ENCODE measurements at places on chromosomes 4 and X.

DNA sequence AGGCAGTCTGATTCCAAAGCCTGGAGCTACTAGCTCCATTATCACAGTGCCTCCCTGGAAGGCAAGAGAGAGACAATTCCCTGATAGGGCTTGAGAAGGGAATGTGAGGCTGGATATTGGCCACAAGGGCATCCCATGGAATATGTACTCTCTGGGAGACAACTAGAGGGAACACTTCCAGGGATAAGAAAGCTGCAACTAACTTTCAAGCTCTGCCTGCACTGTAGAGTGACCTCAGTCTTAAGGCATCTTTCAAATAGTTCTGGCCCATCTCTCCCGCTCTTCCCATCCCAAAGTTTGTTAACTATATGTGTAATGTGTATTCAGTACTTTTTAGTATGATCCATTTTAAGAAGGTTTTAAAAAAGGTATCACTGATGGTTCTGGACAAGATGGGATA is 13.1 kb upstream of the RNF212 start:
- no peaks in the 10 kb centered on the region for H3K4me1 ChIP-seq
- H3K36me3 ChIP-seq: no peaks in the 10 kb centered on the region
- no peak overlapping the region for H3K27ac ChIP-seq

DNA sequence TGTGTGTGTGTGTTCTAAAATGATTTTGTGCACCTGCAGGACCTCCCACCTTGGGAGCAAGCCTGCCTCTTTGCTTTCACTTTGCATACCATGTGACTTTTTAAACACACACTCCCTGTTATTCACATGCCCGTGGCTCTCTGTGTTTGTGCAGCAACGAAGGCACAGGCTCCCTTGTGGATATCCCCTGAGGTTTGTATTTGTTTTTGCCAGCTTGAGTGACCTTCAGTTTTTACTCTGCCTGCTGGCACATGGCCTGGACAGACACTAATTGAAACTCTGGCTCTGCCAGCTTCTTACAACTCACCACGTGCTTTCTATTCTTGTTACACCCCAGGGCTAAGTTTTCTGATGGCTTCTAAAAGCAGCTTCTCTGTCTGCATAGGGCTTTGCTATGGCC is 885.8 kb downstream of the SH3BGRL start:
- no peaks in the 10 kb centered on the region for H3K4me1 ChIP-seq
- H3K4me3 ChIP-seq: no peak overlapping the region
- no peak overlapping the region for H3K27ac ChIP-seq
- DNase-seq: no peak
- no peaks in the 10 kb centered on the region for H3K27me3 ChIP-seq

DNA sequence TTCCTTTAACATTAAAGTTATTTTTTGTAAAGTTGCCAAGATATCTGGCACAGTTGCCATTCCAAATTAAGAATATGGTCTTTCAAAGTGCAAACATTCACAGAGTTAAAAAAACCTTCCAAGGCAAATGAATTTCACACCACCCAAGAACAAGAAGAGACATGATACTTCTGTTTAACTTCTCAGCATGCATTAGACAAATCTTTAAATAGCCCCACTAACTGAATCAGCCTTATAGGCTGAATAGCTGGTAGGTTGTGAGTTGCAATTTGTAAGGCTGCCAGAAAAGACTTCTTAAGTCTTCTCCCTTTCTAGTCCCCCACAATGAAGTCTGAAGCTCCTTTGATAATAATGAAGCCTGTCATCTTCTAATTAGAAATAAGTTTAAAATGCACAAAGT is 95.6 kb downstream of the MAPK10 start:
- H3K4me1 ChIP-seq: no peaks in the 10 kb centered on the region
- no peak for DNase-seq
- no peak overlapping the region for H3K27ac ChIP-seq
- no peak overlapping the region for H3K4me3 ChIP-seq

- H3K27ac ChIP-seq: no peak overlapping the region
- no peaks in the 10 kb centered on the region for H3K27me3 ChIP-seq
These were observed 74.3 kb downstream of the CAMK2D start for GRCh38 chr4:113687067-113687718.

- no peaks in the 10 kb centered on the region for H3K27me3 ChIP-seq
- H3K4me3 ChIP-seq: no peak overlapping the region
- H3K27ac ChIP-seq: no peak overlapping the region
- DNase-seq: peak; percentile 11
- peaks cover 23% of the 10 kb centered on the region for H3K4me1 ChIP-seq
- H3K36me3 ChIP-seq: no peaks in the 10 kb centered on the region
These were observed 15.0 kb upstream of the STK32B start for GRCh38 chr4:5036239-5036638.

DNA sequence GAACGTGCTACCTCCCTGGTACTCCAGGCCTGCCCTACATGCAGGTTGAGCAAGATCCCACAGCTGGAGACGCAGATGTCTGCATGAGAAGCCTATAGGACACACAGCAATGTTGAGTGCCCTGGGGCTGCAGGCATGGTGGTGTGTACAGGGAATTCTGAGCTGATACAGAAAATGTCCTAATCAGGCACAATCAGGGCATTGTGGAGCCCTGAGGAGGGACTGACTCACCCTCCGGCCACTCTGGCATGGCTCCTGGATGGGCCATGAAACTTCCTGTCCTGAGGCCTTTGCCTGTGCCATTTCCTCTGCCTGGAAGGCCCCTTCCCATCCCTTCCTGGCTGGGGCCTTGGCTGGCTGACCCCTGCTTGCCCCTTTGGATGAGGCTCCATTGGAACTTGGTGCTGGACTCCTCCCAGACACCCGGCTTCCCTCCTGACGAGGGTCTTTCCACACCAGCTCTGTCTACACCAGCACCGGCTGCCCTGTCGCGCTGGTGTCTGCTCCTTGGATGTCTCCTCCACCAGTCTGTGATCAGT is 16.7 kb upstream of the AFAP1 start:
- H3K4me1 ChIP-seq: peaks cover 38% of the 10 kb centered on the region
- H3K36me3 ChIP-seq: no peaks in the 10 kb centered on the region
- DNase-seq: peak; percentile 86
- H3K4me3 ChIP-seq: no peak overlapping the region
- no peaks in the 10 kb centered on the region for H3K27me3 ChIP-seq

- DNase-seq: peak; percentile 10
- H3K27me3 ChIP-seq: no peaks in the 10 kb centered on the region
- no peaks in the 10 kb centered on the region for H3K36me3 ChIP-seq
- no peak overlapping the region for H3K4me3 ChIP-seq
These were observed 64.4 kb upstream of the ACSL4 start for GRCh38 chrX:109797311-109797975.

DNA sequence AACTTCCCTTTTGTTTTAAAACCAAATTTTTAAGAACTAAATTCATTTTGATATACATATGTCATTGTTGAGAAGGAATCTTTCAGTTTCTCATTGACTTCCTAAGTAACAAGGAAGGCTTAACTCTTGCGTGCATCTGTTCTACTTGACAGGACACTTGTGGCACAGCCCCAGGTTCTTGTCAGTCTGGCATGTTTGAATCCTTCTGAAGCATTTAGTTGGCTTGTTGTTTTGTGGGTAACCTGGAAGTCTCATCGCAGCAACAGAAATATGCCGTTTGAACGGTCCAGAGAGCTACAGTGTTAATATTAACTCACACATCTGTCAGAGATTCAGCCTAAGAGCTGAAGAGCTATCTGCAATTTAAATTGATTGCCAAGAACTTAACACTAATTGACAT is 76.0 kb downstream of the GLRA3 start:
- H3K27ac ChIP-seq: no peak overlapping the region
- H3K27me3 ChIP-seq: no peaks in the 10 kb centered on the region
- no peaks in the 10 kb centered on the region for H3K4me1 ChIP-seq
- H3K4me3 ChIP-seq: no peak overlapping the region

- no peak overlapping the region for H3K4me3 ChIP-seq
- DNase-seq: no peak
- peaks cover 5% of the 10 kb centered on the region for H3K4me1 ChIP-seq
These were observed 2.7 kb upstream of the MAPK10 start for GRCh38 chr4:86362510-86362909.

DNA sequence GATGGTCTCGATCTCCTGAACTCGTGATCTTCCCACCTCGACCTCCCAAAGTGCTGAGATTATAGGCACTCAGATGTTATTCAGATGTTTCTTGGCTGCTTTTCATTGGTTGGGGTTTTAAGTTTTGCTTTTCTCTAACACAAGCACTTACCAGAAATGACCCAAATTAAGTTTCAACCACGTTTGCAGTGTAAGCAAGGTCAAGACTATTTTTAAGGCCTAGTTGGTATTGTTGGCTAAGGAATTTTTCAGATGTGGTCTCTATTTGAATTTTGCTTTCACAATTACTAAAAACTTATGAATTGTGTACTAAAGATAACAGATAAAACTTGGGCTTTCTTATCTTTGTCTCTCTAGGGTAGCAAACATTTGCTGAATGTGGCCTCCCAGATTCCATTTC is 1756.9 kb upstream of the TENM3 start:
- DNase-seq: no peak
- H3K4me3 ChIP-seq: no peak overlapping the region
- H3K27me3 ChIP-seq: no peaks in the 10 kb centered on the region
- no peaks in the 10 kb centered on the region for H3K4me1 ChIP-seq
- H3K27ac ChIP-seq: no peak overlapping the region

GRCh38 chrX:37453821-37454220 is 104.7 kb downstream of the PRRG1 start:
- peak; percentile 22 for DNase-seq
- no peaks in the 10 kb centered on the region for H3K27me3 ChIP-seq
- no peak overlapping the region for H3K4me3 ChIP-seq
- peak overlapping the region; percentile 82 for H3K27ac ChIP-seq

- H3K27me3 ChIP-seq: no peaks in the 10 kb centered on the region
- peak; percentile 24 for DNase-seq
- no peaks in the 10 kb centered on the region for H3K36me3 ChIP-seq
- H3K27ac ChIP-seq: peak overlapping the region; percentile 44
- H3K4me3 ChIP-seq: no peak overlapping the region
- peaks cover 15% of the 10 kb centered on the region for H3K4me1 ChIP-seq
These were observed 28.0 kb upstream of the NSUN7 start for GRCh38 chr4:40721730-40722171.

- no peak overlapping the region for H3K27ac ChIP-seq
- no peaks in the 10 kb centered on the region for H3K36me3 ChIP-seq
- H3K4me3 ChIP-seq: peak overlapping the region; percentile 70
- H3K27me3 ChIP-seq: 0 out of 2 replicates have a peak, but pooled peaks cover 14% of the 10 kb centered on the region
- DNase-seq: no peak
- no peaks in the 10 kb centered on the region for H3K4me1 ChIP-seq
These were observed 75.4 kb downstream of the DCHS2 start for GRCh38 chr4:154416190-154416547.

DNA sequence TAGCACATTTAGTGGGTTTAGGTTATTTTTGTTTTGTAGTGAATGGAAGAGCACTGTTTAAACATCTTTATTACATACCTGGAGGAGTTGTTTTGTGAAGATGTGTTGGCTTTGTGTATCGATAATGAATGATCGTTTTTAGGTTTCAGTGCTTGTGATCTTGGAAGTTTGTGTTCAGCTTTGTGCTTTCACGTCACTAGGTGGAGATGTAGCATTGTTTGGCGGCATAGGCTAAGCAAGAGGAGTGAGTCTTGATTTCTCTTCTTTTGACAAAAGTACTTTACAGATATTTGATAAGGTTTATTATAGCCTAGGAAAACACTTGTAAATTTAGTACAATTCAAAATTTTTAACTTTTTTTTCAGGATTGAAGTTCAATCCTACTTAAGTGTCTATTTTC is 50.4 kb downstream of the PDK3 start:
- H3K4me3 ChIP-seq: no peak overlapping the region
- H3K4me1 ChIP-seq: no peaks in the 10 kb centered on the region
- no peak overlapping the region for H3K27ac ChIP-seq
- no peak for DNase-seq
- H3K27me3 ChIP-seq: no peaks in the 10 kb centered on the region

GRCh38 chr4:26723216-26723615 is 137.4 kb upstream of the STIM2 start:
- no peak overlapping the region for H3K4me3 ChIP-seq
- no peak overlapping the region for H3K27ac ChIP-seq
- no peaks in the 10 kb centered on the region for H3K27me3 ChIP-seq
- no peaks in the 10 kb centered on the region for H3K36me3 ChIP-seq

GRCh38 chrX:11290416-11291102 is 2.7 kb upstream of the AMELX start:
- H3K4me1 ChIP-seq: no peaks in the 10 kb centered on the region
- H3K27ac ChIP-seq: no peak overlapping the region
- DNase-seq: no peak
- H3K27me3 ChIP-seq: no peaks in the 10 kb centered on the region
- no peak overlapping the region for H3K4me3 ChIP-seq

DNA sequence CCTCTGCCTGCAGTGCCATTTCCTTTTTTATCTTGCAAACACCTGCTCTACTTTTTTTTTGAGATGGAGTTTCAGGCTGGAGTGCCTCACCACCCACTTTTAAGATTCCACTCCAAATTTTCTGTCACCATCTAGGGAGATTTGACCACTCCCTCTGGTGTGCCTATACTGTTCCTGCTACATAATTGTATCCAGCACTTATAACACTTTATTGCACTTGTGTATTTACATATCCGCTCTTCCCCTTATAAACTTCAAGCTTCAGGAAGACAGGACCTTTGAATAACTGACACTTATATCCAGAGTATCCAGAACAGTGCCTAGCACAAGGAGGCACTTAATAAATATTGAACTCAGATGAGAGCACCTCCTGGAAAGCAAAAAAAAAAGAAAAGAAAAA is 6.2 kb upstream of the CENPI start:
- no peak for DNase-seq
- H3K4me1 ChIP-seq: peaks cover under 1% of the 10 kb centered on the region
- no peaks in the 10 kb centered on the region for H3K36me3 ChIP-seq
- H3K27ac ChIP-seq: no peak overlapping the region
- H3K4me3 ChIP-seq: no peak overlapping the region
- no peaks in the 10 kb centered on the region for H3K27me3 ChIP-seq

Data from PC-3 (cell line).